ENCODE measurements at places on chromosomes 11 and 22. TPM values are rescaled to one million over a fixed set of nuclear protein-coding genes. Genes with fewer than 3 reads are reported as not detected.

OR4B1 gene
- not detected for total RNA-seq

RCOR2 gene
- total RNA-seq: 0.36 TPM

USH1C gene
- not detected for total RNA-seq

WNT7B gene
- total RNA-seq: not detected

CSRP3 gene
- total RNA-seq: not detected

GRAP2 gene
- under 0.01 TPM for total RNA-seq

OR6A2 gene
- total RNA-seq: 0.27 TPM

DKK3 gene
- 288 TPM for total RNA-seq

BATF2 gene
- total RNA-seq: 0.75 TPM

KRTAP5-11 gene
- not detected for total RNA-seq

GLYATL2 gene
- total RNA-seq: not detected

SERPIND1 gene
- total RNA-seq: 0.66 TPM

PVALB gene
- total RNA-seq: not detected

NAALAD2 gene
- total RNA-seq: under 0.01 TPM

SEPTIN5 gene
- total RNA-seq: 26.4 TPM
